ENCODE measurements at places on chromosomes 6 and 20. TPM values are rescaled to one million over a fixed set of nuclear protein-coding genes. Genes with fewer than 3 reads are reported as not detected.

Gene SLC26A8
- total RNA-seq, result under 0.01 TPM

Gene PLEKHG1
- total RNA-seq, result 78.7 TPM

Gene MYL9
- 2.0 TPM for total RNA-seq

Gene JPH2
- not detected for total RNA-seq

Gene NKX2-4
- not detected for total RNA-seq

Gene RSPH9
- 0.14 TPM for total RNA-seq

Gene ZC3H12D
- total RNA-seq, result not detected

Data from thoracic aorta endothelial cell (primary cell).